ENCODE measurements at places on chromosomes 4 and X. TPM values are rescaled to one million over a fixed set of nuclear protein-coding genes. Genes with fewer than 3 reads are reported as not detected.

DNA sequence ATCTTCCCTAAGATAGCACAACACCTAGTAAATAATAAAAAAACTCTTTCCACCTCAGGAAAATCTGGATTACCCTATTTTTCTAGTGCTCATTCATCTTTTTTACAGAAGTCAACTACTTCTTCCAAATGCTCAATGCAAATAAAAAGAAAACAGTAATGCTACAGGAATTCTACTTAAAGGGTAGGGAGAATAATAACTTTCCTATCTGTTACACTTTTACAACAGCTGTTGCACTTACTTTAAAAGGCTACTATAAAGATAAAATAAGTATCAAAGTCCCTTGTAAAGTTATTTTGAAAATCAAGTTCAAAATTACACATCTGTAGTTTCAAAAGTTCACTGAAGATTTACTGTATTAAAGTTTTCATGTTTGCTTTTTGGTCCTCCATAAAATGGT lies 37.6 kb downstream of the THOC2 start:
- H3K4me1 ChIP-seq: no peaks in the 10 kb centered on the region
- peaks cover 32% of the 10 kb centered on the region for H3K36me3 ChIP-seq
- H3K27ac ChIP-seq: no peak overlapping the region
- no peak for DNase-seq

DNA sequence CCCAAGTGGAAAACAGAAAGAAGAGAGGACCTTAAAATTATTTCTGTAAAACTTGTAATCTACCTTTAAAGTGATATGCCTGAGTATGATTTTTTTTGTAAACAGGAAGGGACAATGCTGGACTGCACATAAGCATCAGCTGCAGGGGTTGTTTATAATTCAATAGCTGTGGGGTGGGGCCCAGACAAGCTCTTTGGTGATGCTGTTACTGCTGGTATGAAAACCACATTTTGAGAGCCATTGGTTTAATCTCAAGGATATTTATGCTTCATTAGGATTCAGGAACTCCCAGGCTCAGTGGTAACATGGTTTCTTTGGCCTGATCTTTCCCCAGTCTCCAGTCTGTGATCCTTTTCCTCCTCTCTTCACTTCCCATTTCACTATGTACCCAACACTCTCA lies 34.3 kb upstream of the GRPR start:
- no peaks in the 10 kb centered on the region for H3K4me1 ChIP-seq
- H3K27me3 ChIP-seq: no peaks in the 10 kb centered on the region
- H3K36me3 ChIP-seq: no peaks in the 10 kb centered on the region

MOSPD2 gene
- 19.7 TPM for total RNA-seq

DNA sequence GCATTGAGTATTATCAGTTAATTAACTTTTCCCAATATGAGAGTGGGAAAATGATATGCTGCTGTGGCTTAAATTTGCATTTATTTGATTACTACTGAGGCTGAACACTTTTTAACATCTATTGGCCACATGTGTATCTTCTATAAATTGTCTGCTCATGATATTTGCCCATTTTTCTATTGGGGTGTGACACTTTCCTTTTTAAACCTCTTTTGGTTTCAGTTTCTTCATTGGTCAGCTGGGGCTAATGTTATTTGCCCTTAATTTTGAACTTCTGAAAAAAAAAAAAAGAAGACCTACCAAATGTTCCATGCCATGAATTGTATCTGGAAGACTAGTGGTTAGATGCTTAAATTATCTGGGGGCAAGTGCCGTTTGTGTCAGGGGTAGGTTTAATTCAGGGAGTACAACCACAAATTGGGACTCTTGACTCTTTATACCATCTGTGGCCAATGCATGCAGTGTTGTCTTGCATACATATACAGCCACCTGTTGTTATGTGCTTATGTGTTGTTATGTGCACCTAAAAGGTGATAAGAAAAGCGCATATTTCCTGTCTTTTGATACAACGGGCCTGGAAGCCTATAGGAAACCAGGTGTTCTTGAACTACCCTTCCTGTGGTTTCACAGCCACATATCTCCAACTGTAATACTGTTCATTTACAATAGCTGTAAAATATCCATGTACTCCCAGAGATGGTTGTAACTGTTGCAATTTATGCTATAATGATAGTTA lies 49.0 kb downstream of the SH2D1A start:
- no peak for DNase-seq
- no peaks in the 10 kb centered on the region for H3K36me3 ChIP-seq
- H3K27me3 ChIP-seq: no peaks in the 10 kb centered on the region
- no peak overlapping the region for H3K4me3 ChIP-seq

- no peak for DNase-seq
- peaks cover 48% of the 10 kb centered on the region for H3K36me3 ChIP-seq
- no peaks in the 10 kb centered on the region for H3K27me3 ChIP-seq
- no peak overlapping the region for H3K4me3 ChIP-seq
- no peak overlapping the region for H3K27ac ChIP-seq
- no peaks in the 10 kb centered on the region for H3K4me1 ChIP-seq
These were observed 41.1 kb downstream of the NELFA start for GRCh38 chr4:1967512-1968149.

- no peak overlapping the region for H3K4me3 ChIP-seq
- DNase-seq: no peak
- H3K27me3 ChIP-seq: no peaks in the 10 kb centered on the region
- H3K36me3 ChIP-seq: no peaks in the 10 kb centered on the region
These were observed 38.7 kb upstream of the MXD4 start for GRCh38 chr4:2300431-2301224.

DNA sequence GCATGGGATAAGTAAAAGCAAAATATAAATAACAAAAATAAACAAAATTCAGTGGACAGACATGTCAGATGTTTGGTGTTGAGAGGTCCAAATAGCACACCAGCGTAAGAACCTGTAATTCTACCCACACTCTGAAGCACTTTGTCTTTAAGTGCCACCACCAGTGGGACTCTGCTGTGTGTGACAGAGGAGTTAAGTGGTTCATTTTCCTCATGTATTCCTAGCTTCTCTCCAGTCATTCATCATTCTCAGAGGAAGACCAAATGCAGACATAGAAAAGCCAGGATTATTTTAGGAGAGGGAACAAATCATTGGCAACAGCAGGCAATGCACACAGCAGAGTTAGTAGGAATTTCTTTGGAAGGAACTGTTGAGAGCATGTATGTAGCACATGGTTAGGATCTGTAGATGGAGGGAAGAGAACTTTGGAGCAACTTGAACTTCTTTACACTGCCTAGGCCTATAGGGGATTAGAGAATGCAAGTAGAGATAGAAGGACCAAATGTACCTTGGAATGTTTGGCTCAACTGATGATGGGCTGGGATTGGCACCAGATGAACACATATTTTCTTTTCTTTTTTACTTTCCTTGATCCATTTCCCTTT lies 43.0 kb upstream of the ARHGAP24 start:
- no peak overlapping the region for H3K27ac ChIP-seq
- H3K36me3 ChIP-seq: no peaks in the 10 kb centered on the region
- no peaks in the 10 kb centered on the region for H3K4me1 ChIP-seq
- no peak for DNase-seq

CT45A10 gene
- total RNA-seq: not detected

Measured in activated B cell treated with CpG ODN at 0.5 μM for 24 hours (primary cell).